Activated CD4-positive, alpha-beta memory T cell treated with anti-CD3 and anti-CD28 coated beads, Interleukin-2, amount 10 ng/mL, durations not matched to agents 7 days and 5 days (primary cell): ENCODE measurements at places on chromosomes 16 and 17. TPM values are rescaled to one million over a fixed set of nuclear protein-coding genes. Genes with fewer than 3 reads are reported as not detected.

Gene PRAC1
- total RNA-seq = not detected

- no peak overlapping the region for H3K27ac ChIP-seq
- DNase-seq = no peak
- no peak overlapping the region for H3K4me3 ChIP-seq
- H3K27me3 ChIP-seq = no peaks in the 10 kb centered on the region
Measured at GRCh38 chr16:26194526-26194925, 502.8 kb downstream of the HS3ST4 start.

GRCh38 chr16:70588565-70588964 lies 57.8 kb upstream of the IL34 start:
- DNase-seq = no peak
- H3K4me1 ChIP-seq = no peaks in the 10 kb centered on the region
- no peak overlapping the region for H3K27ac ChIP-seq
- H3K36me3 ChIP-seq = no peaks in the 10 kb centered on the region

GRCh38 chr16:70574595-70575271 lies 51.1 kb downstream of the SF3B3 start:
- H3K4me1 ChIP-seq = peaks cover 26% of the 10 kb centered on the region
- DNase-seq = no peak
- no peaks in the 10 kb centered on the region for H3K27me3 ChIP-seq
- no peak overlapping the region for H3K4me3 ChIP-seq
- H3K36me3 ChIP-seq = peaks cover 50% of the 10 kb centered on the region
- H3K27ac ChIP-seq = no peak overlapping the region

Gene RHBDF1
- 0.23 TPM for total RNA-seq

- peaks cover 64% of the 10 kb centered on the region for H3K36me3 ChIP-seq
- H3K27me3 ChIP-seq = no peaks in the 10 kb centered on the region
- DNase-seq = no peak
- H3K27ac ChIP-seq = no peak overlapping the region
Measured at GRCh38 chr17:76054112-76054476, 18.2 kb downstream of the SRP68 start.

- no peaks in the 10 kb centered on the region for H3K27me3 ChIP-seq
- no peak for DNase-seq
- peaks cover 5% of the 10 kb centered on the region for H3K36me3 ChIP-seq
Measured at GRCh38 chr16:81514041-81514559, 69.5 kb downstream of the CMIP start.

Gene BRD7
- total RNA-seq = 93.3 TPM

- no peak overlapping the region for H3K27ac ChIP-seq
- H3K27me3 ChIP-seq = no peaks in the 10 kb centered on the region
- no peaks in the 10 kb centered on the region for H3K36me3 ChIP-seq
Measured at GRCh38 chr17:6147042-6147441, 76.9 kb downstream of the WSCD1 start.

DNA sequence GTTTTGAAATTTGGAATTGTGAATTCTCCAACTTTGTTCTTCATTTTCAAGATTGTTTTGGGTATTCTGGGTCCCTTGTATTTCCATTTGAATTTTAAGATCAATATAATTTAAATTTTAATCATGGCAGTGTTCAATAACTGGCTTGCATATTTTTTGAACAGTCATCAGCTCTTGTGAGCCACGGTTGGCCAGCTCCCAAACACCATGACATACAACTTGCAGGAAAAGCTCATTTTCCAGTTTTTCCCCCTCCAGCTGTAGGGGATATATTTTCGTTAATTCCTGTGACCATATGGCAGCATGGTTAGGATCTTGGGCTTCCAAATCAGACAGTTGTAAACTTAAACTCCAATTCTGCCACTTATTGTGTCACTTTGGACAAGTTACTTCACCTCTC lies 690.1 kb downstream of the WWOX start:
- DNase-seq = no peak
- H3K4me1 ChIP-seq = peaks cover 76% of the 10 kb centered on the region
- peak overlapping the region; percentile 64 for H3K27ac ChIP-seq
- H3K4me3 ChIP-seq = no peak overlapping the region
- no peaks in the 10 kb centered on the region for H3K27me3 ChIP-seq

Gene DPEP2
- 17.5 TPM for total RNA-seq

GRCh38 chr17:15650741-15651582 lies 31.5 kb upstream of the FBXW10B start:
- no peak for DNase-seq
- no peaks in the 10 kb centered on the region for H3K36me3 ChIP-seq
- peak overlapping the region; percentile 46 for H3K4me3 ChIP-seq
- H3K27me3 ChIP-seq = no peaks in the 10 kb centered on the region

DNA sequence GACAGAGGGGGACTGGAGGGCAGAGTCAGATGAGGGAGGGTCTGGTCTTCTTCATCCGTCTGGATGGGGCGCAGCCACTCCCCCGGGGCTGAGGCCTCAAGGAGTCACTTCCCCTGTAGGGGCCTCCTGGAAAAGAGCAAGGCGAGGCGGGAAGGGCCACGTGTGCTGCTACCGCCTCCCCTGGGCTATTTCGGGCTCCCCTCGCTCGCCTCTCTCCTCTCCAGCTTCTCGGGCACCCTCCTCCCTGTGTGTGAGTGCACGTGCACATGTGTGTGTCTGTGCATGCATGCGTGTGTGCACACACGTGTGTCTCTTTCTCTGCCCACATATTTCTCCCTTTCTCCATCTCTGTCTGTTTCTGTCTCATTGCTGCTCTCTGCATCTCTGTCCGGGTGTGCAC lies 10.1 kb downstream of the GSG1L start:
- H3K4me1 ChIP-seq = no peaks in the 10 kb centered on the region
- H3K27ac ChIP-seq = no peak overlapping the region
- no peak for DNase-seq
- H3K27me3 ChIP-seq = peaks cover 3% of the 10 kb centered on the region
- H3K36me3 ChIP-seq = no peaks in the 10 kb centered on the region

DNA sequence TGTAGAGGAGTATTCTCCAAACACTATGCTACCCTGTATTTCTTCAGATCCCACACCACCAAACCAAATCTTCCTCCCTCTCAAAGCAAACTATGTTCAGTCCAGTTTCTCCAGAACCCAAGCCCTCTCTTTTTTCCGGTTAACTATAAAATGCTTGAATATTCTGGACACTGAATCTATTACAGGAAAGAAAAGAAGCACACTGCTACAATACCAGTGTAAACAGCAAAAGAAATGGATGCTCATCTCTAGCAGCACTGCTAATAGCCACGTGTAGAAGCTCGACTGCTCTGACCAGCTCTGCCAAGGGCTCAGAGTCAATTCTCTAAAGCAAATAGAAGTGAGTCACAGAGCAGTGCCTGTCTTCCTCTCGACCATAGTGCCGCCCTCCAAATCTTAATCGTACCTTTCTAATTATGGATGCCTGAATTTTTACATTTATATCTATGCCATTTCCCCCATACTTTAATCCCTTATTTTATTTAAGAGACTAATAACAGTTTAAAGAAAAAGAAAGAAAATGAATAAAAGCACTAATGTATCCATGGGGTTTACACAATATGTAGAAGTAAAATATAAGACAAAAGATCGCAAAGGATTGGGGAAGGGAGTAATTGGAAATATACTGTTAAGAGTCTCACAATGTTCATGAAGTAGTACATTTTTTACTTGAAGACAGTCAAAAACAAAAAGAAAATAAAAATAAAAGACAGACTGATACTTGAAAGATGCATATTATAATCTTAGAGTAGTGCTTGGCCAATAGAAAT lies 154.5 kb downstream of the PARN start:
- H3K27ac ChIP-seq = no peak overlapping the region
- H3K4me1 ChIP-seq = no peaks in the 10 kb centered on the region
- no peaks in the 10 kb centered on the region for H3K27me3 ChIP-seq
- H3K4me3 ChIP-seq = no peak overlapping the region
- peaks cover 34% of the 10 kb centered on the region for H3K36me3 ChIP-seq
- no peak for DNase-seq

- no peak overlapping the region for H3K27ac ChIP-seq
- H3K4me3 ChIP-seq = no peak overlapping the region
- no peaks in the 10 kb centered on the region for H3K27me3 ChIP-seq
- DNase-seq = no peak
- H3K4me1 ChIP-seq = no peaks in the 10 kb centered on the region
- H3K36me3 ChIP-seq = no peaks in the 10 kb centered on the region
Measured at GRCh38 chr16:64352246-64352645, 769.6 kb downstream of the CDH11 start.

DNA sequence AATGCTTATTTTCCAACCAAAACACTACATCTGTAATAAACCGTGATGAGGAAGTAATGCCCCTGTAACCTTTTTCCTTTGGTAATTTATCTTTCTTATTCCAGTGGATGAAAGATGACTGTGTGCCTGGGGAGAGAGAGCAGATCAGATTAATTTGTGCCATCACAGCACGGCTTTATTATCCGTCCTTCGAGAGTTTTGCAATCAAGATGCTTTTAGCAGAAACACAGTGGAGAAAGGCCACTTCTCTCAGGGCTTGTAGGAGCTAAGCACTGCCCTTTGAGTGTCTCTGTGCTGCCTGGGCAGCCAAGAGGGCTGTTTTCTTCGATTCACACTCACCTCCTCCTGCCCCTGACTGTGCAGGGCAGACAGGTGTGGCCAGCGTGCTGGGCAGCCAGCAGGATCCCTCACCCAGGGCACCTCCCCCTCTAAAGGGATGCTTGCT lies 190.2 kb downstream of the PRKCA start:
- no peaks in the 10 kb centered on the region for H3K27me3 ChIP-seq
- H3K36me3 ChIP-seq = peaks cover 27% of the 10 kb centered on the region
- no peak overlapping the region for H3K4me3 ChIP-seq
- H3K4me1 ChIP-seq = peaks cover 46% of the 10 kb centered on the region
- no peak overlapping the region for H3K27ac ChIP-seq
- DNase-seq = no peak

- peaks cover 31% of the 10 kb centered on the region for H3K27me3 ChIP-seq
- H3K36me3 ChIP-seq = no peaks in the 10 kb centered on the region
- no peak overlapping the region for H3K4me3 ChIP-seq
Measured at GRCh38 chr17:77905766-77906165, 52.7 kb upstream of the TNRC6C start.

- no peak overlapping the region for H3K27ac ChIP-seq
- no peaks in the 10 kb centered on the region for H3K36me3 ChIP-seq
- H3K4me1 ChIP-seq = peaks cover 12% of the 10 kb centered on the region
Measured at GRCh38 chr17:41733348-41734138, 900 bp downstream of the HAP1 start.

DNA sequence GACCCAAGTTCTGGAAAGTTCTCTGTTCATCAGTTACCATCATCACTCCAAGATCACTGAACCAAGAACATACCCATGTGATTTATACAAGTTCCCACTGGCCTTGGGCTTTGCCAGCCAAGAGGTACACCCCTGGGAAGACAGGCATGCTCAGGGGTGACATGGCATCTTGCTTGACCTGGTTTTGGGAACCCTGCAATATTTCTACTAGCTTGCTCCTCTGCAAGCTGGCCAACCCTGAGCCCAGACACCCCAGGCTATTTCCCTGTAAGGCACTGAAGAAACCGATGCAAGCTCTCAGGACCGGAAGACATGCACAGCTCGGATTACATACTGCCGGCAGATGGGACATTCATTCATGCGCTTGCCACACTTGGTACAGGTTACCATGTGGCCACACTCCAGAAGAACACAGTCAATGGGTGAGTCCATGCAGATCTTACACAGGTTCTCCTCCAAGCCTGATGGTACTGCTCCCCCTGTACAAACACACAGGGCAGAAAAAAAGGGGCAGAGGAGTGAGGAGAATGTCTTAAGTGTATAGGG lies 31.4 kb downstream of the LIG3 start:
- no peak overlapping the region for H3K27ac ChIP-seq
- peaks cover 76% of the 10 kb centered on the region for H3K36me3 ChIP-seq

DNA sequence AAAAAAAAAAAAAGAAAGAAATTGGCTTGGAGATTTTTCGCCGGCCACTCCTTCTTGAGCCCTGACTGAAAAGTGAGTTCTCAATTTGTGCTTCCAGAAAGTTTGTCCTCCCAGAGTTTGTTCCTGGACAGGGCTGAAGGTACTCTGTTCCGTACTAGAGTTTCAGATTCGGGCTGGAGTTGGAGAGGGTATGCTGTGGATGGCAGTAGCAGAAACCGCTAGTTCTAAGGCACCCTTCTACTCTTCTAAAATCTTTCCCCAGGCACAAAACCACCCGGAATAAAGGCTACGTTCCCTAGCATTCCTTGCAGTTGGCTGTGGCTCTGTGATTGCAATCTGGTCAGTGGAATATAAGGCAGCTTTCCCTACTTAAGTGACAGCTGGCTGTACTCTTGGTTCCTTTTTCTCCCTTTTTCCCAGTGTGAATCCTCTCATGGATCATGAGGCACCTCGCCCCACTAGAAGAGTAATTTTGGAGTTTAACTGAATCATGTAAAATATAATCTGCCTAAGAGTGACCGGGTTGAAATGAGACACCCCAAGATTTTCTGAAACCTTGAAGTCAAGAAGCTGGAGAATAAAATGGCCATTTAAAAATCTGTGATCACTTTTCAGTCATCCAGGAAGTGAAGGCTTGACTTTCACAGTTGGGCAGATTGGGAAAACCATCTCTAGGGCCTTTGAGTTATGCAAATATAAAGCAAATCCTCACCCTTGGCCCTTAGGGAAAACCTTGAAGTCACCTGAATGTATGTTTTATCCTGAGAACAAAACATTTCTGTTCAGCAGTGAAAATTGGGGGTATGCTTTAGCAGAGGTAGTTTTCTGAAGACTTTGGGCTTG lies 901 bp upstream of the HEATR6 start:
- peak overlapping the region; percentile 59 for H3K27ac ChIP-seq
- no peak for DNase-seq
- H3K4me1 ChIP-seq = peaks cover 43% of the 10 kb centered on the region
- H3K4me3 ChIP-seq = peak overlapping the region; percentile 91
- peaks cover 15% of the 10 kb centered on the region for H3K36me3 ChIP-seq
- H3K27me3 ChIP-seq = no peaks in the 10 kb centered on the region

Gene PVALEF
- not detected for total RNA-seq

DNA sequence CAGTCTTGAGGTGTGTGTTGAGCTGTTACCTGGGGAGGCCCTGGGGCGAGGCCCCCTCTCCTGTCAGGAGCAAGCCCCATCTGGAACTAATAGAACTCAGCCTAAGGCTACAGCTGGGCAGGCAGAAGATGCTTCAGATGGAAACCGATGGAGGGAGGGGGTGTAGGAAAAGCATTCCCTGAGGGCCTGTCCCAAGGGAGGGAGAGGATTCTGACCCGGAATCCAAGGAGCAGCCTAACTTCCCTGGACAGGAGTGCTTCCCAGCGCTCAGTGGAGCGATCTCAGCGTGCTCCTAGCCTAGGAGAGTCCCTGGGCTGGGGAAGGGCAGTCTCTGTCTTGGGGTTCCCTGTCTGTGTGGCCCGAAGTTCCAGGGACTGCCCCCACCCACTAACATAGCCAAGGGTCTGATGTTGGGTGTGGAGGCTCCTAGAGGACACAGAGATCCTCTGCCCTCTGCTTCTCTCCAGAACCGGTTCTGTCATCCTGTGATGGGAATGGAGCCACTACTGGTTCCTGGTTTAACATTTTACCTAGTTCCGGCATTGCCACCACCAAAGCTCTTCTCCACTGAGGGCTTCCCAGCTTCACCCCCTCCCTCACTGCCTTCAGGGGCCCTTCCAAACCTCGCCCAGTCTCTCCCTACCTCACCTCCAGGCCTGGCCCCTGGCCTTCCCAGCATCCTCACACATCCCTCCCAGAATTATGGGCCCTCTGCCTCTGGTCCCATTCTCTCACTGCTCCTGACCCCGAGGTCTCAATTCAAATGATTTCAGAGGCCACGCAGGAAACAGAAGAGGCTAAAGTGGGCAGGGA lies 58.7 kb downstream of the RTN4RL1 start:
- H3K27me3 ChIP-seq = peaks cover 11% of the 10 kb centered on the region
- H3K36me3 ChIP-seq = no peaks in the 10 kb centered on the region
- no peak for DNase-seq
- no peak overlapping the region for H3K27ac ChIP-seq
- H3K4me3 ChIP-seq = no peak overlapping the region
- peaks cover 3% of the 10 kb centered on the region for H3K4me1 ChIP-seq

- H3K4me3 ChIP-seq = peak overlapping the region; percentile 83
- no peak for DNase-seq
- H3K27me3 ChIP-seq = peaks cover 31% of the 10 kb centered on the region
- peaks cover 17% of the 10 kb centered on the region for H3K36me3 ChIP-seq
- H3K4me1 ChIP-seq = peaks cover 55% of the 10 kb centered on the region
Measured at GRCh38 chr17:48576479-48577309, 1.5 kb downstream of the HOXB4 start.

Gene ICAM2
- 118 TPM for total RNA-seq

Gene RHBDF2
- 33.8 TPM for total RNA-seq
